Renal cortex interstitium (tissue), 15 donors: ENCODE measurements at places on chromosomes 13 and 19.

DNA sequence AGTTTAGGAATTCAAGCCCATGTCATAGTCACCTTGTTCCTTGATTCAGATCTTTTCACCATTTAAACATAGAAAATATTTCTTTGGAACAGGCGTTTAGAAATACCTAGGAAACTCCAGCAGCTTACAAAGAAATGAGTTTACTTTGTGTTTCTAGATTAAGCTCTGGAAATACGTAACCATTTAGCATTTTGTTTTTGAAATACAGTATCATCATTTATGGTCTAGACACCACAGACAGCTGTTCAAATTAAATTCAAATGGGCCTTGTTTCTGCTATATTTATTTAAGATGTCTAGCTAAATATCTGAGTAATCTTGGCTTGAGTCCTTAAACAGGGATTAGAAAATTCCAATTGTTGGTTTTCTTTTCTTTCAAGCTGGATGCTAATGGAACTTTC lies 228.5 kb downstream of the NDFIP2 start:
- DNase-seq: no peak

DNA sequence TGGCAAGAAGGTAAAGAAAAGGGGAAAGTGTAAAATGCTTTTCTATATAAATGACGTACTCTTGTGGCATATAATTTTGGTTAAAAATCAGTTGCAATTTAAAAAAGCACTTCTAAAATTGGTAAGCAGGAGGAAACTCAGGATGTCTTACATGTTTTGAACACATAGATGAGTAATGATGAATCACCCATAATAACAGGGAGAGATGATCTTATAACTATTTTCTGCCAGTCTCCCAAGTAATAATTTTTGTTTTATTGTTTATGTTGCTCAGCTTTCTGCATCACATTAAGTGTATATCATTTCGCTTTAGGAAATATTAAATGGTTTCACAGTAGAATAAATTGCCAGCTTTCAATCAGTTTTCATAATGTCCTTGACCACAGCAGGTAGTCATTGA lies 1430.7 kb upstream of the PCDH20 start:
- no peak for DNase-seq

- DNase-seq: no peak
Measured at GRCh38 chr19:50826492-50827240, 3.1 kb upstream of the KLK1 start.

- DNase-seq: no peak
Measured at GRCh38 chr19:29267701-29268100, 54.8 kb upstream of the UQCRFS1 start.

- DNase-seq: no peak
Measured at GRCh38 chr13:37427843-37428494, 170.6 kb downstream of the POSTN start.

- no peak for DNase-seq
Measured at GRCh38 chr13:50125304-50125553, 110.0 kb downstream of the KCNRG start.

GRCh38 chr19:29810504-29810871 lies 1.3 kb upstream of the CCNE1 start:
- DNase-seq: no peak

DNA sequence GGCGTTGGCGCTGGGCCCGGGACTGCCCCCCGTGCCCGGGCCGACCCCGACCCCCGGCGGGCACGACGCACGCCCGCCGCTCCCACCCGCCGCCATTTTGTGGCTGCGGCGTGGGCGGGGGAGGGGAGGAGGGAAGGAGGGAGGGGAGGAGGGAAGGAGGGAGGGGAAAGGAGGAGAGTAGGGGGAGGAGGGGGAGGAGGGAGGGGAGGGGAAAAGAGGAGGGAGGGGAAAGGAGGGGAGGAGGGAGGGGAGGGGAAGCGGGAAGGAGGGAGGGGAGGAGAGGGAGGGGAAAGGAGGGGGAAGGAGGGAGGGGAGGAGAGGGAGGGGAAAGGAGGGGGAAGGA lies at the start of gene BTBD2:
Gene BTBD2 (minus strand): TSS at position 107 of the 343 bp plus-strand sequence. CDS start 11 bp downstream, at position 96.
- DNase-seq: peak; percentile 68

GRCh38 chr19:16155128-16155527 lies 11.6 kb downstream of the HSH2D start:
- no peak for DNase-seq

- no peak for DNase-seq
Measured at GRCh38 chr13:97798171-97798821, 155.2 kb upstream of the IPO5 start.

DNA sequence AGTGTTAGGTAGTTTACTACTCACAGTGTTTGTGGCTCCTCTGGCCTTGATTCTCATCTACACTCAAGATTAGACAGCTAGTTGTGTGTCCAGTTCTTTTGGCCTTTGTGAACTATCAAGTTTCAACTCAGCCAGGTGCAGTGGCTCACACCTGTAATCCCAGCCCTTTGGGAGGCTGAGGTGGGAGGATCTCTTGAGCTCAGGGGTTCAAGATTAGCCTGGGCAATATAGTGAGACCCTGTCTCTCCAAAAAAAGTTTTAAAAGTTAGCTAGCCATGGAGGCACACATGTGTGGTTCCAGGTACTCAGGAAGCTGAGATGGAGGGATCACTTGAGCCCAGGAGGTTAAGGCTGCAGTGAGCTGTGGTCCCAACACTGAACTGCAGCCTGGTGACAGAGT lies 16.1 kb downstream of the ZNF226 start:
- DNase-seq: no peak
